ENCODE measurements at places on chromosomes 2 and 18.

GRCh38 chr2:46493241-46493970, 14.0 kb downstream of the TMEM247 start:
- DNase-seq: no peak

DNA sequence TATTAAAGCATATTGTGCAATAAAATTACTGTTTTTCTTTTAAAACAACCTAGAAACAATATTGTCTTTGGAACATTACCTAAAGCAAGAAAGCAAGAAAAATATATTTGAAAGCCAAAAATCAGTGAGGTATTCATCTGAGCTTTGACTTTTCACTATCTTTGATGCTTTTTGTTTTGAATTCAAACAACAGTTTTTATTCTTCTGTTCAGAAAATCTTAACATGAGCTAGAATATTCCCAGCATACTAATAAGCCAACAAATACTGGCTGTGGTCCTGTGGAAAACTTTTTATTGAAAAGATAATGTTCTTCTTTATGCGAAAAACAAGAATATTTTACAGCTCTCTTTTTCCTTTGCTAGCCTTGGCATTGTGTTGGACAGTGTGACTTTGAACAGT, 19.8 kb downstream of the FAM171B start:
- no peak for DNase-seq

DNA sequence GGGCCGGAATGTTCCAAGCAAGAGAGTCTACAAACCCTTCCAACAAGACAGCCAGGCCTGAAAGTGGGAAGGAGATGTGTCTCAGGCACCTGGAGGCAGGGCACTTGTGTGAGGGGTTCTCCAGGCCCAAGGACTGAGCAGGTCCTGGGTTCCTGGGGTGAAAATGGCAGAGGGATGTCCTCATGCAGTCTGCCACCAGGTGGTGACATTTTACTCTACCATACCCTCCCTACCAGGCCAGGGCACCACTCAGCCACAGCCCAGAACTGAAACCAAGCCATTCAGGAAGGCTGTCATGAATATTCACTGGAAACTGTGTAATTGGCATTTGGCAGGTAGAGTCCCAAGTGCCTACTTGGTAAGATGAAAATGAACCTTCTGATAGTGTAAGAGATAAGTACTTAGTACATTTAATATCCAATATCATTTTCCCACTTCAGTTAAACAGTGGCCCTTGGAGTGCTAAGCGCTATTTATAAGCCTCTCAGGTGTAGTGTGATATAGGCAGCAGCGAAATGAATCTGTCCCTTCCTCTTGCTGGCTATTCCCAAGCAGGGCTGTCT, 185.1 kb downstream of the MYO5B start:
- peak; percentile 6 for DNase-seq

GRCh38 chr2:176096243-176096985, 3.2 kb upstream of the HOXD12 start:
- no peak for DNase-seq

DNA sequence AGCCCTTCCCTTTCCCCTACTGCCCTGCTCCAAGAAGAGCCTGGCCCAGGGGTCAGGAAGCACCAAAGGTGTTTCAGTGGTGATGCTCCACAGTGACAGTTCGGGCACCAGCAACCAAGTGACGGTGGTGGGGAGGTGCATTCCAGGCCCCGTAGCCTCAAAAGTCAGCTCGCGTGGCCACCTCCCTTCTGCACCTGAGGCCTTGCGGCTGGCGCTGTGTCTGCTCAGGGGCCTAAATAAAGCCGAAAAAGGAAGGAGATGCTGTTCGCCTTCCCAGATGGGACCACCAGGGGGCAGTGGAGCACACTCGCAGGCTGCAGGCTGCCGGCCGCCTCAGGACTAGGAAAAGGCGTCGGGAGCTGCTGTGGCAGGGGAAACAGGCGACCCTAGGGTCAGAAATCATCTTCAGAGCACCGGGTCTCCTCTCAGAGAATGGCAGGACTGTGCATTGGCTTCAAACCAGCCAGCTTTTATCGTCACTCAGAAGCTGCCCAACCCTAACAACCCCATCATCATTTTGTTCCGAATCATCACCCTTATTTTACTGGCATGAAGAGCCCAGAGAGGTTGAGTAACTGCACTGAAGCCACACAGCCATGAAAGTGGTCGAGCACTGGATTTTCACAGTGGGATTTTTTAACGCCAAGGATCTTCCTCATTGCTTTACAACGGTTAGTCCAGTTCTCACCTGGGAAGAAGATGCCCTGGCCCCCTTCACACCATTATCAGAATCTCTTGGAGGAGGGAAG, 213.0 kb upstream of the CELF4 start:
- no peak for DNase-seq

- DNase-seq: no peak
Observed at GRCh38 chr2:54899576-54900200, 150.6 kb downstream of the RTN4 start.

DNA sequence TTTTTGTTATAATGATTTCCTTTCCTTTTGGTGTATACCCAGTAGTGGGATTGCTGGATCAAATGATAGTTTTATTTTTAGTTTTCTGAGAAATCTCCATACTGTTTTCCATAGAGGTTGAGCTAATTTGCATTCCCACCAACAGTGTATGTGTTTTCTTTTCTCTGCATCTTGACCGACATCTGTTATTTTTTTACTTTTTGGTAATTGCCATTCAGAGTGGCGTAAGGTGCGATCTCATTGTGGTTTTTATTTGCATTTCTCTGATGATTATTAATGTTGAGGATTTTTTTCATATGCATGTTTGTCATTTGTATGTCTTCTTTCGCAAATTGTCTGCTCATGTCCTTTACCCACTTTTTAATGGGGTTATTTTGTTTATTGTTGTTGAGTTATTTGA, 58.1 kb downstream of the ARHGAP25 start:
- DNase-seq: no peak

DNA sequence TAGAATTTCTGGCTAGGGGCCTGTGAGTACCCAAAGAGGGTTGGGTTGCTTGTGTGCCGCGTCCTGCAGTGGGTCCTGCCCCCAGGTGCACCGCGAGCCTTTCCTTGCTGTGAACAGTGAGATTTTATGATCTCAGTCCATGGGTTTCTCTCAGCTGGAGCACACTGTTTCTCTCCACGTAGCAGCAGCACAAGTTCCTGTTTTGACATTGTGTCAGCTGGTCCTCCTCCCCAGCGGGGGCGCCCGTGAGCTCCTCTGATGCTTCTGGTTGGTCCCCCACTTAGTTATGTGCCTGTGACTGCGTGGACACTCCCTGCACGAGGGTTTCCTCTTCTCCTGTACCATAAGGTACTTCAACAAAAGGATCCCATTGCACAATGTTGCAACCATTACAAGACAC, 29.8 kb downstream of the TSHZ1 start:
- no peak for DNase-seq

DNA sequence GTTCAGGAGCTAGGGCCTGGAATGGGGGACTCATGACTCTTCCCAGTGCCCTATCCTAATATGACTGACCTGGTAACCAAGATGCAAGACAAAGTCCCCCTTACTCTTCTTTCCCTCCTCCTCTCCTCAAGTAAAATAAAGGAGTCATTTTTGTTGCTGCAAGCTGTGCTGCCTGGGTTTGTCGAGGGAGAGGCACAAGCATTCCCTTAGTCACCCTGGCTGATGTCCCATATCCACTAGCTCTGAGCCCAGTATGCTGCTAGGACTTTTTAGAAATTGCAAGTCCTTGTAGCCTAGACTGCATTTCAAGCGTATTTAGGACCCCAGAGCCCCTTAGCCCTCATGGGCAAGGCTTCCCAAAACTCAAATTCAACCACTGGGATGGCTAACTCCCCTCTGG, 338.5 kb upstream of the SETBP1 start:
- DNase-seq: no peak

DNA sequence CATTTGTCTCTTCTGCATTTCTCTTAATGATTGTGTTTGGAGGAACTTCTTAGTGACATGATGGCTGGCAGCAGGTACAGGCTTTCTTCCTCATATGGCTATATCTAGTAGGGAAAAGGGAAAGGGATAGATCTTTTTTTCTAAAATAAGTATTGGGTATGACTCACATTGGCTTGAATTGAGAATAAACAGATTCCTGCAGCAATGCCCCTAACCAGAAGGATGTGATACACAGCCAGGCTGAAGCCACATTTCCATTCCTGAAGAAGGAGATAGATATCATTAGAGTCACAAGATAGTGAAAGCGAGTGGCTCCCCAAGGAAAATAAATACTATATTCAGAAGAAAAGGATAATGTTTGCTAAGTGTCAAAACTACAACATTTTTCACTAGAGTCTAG, 61.1 kb downstream of the VWC2L start:
- no peak for DNase-seq

GRCh38 chr2:99154643-99155536, at the start of the genes LIPT1 and TSGA10:
LIPT1 (plus strand) TSS chr2:99154967; CDS start chr2:99161958, 6,991 bp downstream.
TSGA10 (minus strand) TSS chr2:99154942; CDS start chr2:99109439, 45,503 bp downstream.
- DNase-seq: peak; percentile 92

- no peak for DNase-seq
Observed at GRCh38 chr2:150532879-150533278, 45.4 kb upstream of the RND3 start.

GRCh38 chr2:53787614-53788289, 908 bp downstream of the ERLEC1 start:
- no peak for DNase-seq

DNA sequence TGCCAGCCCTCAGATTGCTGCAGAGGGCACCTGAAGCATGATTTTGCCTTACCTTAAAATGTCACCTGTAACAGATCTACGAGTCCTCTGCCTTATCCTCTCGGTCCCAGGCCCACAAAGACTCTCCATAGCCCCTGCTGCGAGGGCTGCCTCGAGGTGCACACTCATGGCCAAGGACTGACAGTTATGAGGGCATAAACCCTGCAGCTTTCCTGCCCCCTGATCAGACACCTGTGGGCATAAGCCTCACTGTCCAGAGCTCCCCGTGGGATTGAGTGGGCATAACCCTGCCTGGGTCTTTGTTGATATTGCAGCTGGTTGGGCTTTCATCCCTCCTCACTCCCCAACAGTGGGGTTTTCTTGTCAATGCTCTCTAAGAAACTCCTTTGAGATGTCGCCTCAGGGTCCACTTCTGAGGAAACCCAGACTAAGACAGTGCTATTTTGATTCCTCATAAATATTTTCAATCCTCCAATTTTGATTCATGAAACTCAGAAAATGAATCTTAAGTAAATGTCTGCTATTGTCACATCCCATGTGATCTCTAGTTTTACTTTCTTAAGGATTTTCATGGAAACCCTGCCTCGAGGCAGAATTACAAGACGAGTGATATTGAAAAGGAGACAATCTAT, 108.5 kb upstream of the NCK2 start:
- DNase-seq: no peak

DNA sequence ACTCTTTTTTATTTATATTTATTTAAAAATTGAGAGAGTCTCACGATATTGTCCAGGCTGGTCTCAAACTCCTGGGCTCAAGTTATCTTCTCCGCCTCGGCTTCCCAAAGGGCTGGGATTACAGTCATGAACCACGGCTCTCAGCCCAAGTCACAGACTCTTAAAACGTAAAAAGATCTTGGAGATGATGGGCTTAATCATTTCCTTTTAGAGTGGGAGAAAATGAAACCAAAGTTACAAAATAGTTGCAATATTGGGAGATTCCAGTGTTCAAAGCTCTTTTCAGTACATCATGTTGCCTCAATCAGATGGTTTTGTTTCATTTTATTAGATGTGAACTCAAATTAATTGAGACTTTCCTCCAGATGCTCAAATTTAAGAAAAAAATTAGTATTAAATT, 151.4 kb upstream of the XPO1 start:
- DNase-seq: no peak

- no peak for DNase-seq
Observed at GRCh38 chr2:8374782-8375181, 307.1 kb upstream of the ID2 start.

DNA sequence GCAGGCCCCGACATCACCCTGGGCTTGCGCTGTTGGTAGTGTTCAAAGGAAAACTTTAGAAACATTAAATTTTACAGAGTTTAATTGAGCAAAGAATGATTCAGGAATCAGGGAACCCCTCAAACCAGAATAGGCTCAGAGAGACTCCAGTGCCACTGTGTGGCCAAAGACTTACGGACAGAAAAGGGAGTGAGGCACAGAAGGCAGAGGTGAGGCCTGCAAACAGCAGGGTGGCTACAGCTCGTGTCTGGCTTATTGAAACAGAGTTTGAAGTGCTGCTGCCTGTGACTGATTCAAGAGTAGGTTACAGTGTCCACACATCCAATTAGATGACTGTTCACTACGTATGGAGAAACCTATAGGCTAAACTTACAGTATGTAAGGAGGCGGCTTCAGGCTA, 2.4 kb upstream of the CTDP1 start:
- DNase-seq: no peak

- DNase-seq: no peak
Observed at GRCh38 chr2:173033084-173033483, 42.6 kb upstream of the MAP3K20 start.

DNA sequence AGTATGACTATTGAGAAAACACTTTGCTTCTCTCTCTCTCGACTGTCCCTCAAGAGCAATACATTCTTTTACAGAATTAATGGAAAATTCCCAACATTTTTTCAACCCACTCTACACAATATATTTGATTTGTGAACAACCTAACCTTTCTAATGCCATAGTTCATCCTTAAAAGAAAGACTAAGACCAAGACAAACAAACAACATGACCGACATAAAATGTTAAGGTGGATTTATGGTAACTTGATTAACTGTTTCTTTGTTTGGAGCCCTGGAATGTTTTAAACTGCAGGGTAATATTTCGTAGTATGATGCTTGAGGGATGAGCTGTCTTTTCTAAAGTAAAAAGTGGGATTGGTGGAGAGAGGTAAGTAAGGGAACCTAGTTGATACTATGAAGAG, 738.2 kb downstream of the MBD2 start:
- no peak for DNase-seq

DNA sequence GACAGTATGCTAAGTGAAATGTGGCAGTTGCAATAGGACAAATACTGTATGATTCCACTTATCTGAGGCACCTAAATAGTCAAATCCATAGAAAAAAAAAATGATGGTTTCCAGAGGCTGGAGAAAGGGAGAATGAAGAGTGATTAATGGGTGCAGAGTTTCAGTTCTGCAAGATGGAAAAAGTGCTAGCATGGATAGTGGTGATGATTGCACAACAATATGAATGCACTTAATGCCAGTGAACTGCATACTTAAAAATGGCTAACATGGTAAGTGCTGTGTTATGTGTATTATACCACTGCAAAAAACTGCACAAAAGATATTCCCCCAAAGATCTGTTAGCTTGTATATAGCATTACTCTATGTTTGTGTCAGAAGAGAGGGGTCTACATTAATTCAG, 185.4 kb downstream of the INHBB start:
- DNase-seq: no peak

GRCh38 chr2:68426848-68427579, 40.1 kb downstream of the FBXO48 start:
- peak; percentile 9 for DNase-seq

GRCh38 chr18:69737851-69738250, 209.8 kb downstream of the CD226 start:
- DNase-seq: no peak

DNA sequence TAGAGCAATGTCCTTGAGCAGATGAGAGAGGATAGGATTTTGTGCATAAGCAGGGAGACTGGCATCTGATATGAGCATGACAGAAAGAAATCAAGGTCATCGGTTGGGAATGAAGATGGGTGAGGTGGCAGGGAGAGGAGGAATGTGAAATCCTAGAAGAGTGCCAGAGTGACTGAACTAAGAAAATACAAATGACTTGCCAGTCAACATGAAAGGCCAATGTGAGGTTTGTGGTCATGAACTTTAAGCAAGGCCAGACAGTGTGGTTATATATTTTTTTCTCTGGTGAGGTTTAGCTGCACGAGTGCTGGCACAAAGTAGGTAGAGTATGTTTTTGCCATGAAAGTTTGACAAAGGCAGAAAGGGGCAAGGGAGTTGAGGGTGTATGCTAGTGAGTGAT, 21.2 kb downstream of the QPCT start:
- no peak for DNase-seq

Measured in stimulated activated naive CD4-positive, alpha-beta T cell treated with Interleukin-2 at 50 U/mL for 16 hours (primary cell).